GOT3 (cell line): ENCODE measurements at places on chromosomes 11 and 22.

DNA sequence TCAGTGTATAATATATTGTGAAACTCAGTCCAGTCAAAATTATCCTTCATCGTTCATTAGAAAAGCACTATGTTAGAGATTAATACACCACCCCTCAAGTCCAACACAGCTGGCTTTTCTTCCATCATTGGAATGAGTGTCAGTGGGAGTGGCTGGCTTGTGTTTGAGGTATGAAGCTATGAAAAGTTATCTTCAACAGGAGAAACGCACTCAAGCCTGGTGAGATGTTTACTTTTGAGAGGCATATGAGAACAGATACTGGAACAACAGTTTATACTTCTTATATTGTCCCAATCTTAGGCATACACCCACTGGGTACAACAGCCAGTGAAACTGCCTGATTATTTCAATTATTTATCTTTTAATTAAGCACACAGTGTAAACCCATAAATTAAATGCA is 34.3 kb downstream of the PLEKHB1 start:
- DNase-seq = no peak

DNA sequence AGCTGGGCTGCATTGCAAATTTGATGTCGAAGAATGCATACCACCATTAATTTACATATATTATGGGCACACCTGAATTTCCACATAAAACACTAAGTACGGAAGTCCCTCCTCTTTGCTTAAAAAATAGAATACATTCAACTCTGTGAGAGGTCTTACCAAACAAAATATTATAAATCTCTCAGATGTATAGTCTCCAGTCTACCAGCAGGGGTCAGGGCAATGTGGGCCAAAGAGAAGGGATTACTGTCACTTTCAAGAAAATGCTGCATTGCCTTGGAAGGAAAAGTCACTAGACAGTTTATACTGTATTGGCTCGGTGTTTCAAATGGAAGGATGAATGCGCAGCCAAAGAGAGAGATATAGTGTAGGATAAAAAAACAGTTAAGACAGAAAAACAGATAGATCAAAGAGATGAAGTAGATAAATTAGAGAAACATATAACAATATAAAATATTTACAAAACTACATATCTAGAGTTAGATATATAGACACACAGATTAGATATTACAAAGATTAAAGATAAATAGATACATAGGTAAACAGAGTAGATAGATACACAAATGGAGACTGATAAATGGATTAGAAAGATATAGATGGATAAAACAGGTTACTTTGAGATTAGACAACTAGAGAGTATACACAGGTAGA is 20.9 kb downstream of the SERGEF start:
- DNase-seq = no peak

DNA sequence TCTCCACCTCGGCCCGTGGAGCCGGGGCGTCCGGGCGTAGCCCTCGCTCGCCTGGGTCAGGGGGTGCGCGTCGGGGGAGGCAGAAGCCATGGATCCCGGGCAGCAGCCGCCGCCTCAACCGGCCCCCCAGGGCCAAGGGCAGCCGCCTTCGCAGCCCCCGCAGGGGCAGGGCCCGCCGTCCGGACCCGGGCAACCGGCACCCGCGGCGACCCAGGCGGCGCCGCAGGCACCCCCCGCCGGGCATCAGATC is 439 bp downstream of the YAP1 start:
- no peak for DNase-seq

DNA sequence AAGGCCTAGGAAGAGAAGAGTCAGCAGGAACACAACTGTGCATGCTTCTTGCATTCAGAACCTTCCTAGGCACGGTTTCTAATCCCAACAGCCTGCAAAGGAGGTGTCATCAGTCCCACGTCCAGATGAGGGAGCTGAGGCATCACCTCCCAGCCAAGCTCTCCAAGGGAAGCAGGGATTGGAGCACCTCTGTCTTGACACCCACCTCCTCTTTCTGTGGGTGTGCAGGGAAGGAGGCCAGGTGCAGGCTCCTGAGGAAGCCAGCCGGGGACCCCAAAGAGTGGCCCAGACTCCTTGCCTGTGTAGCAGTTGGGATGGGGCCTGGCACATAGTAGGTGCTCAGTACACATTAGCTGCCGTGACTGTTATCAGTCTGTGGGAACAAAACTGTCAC is 2.0 kb downstream of the PNPLA5 start:
- DNase-seq = no peak

DNA sequence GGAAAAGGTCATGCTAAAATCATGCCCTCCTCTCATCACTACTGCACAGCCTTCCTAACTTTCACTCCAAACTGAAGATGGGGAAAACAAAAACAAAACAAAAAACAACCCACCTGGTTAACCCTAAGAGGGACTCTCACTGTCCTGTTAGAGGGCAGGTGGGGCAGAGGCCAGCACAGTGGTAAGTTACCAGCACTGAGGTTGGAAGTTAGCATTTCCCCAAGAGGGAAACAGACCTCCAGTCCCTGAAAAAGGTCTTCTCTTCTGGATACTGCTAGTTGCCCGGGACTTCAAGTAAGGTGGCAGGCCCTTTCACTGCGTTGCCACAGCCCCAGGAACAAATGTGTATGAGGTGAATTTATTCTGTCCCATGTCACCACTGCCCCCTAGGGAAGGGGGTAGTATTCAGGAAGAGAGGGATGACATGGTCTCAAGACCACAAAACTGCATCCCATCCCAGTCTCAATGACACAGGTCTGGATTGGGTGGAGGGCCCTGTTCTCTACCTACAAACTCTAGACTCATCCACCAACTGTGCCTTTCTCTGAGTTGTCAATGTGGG is 792 bp upstream of the ADAMTS8 start:
- DNase-seq = no peak

- DNase-seq = no peak
Measured at GRCh38 chr11:10255388-10256125, 38.5 kb downstream of the SBF2 start.

DNA sequence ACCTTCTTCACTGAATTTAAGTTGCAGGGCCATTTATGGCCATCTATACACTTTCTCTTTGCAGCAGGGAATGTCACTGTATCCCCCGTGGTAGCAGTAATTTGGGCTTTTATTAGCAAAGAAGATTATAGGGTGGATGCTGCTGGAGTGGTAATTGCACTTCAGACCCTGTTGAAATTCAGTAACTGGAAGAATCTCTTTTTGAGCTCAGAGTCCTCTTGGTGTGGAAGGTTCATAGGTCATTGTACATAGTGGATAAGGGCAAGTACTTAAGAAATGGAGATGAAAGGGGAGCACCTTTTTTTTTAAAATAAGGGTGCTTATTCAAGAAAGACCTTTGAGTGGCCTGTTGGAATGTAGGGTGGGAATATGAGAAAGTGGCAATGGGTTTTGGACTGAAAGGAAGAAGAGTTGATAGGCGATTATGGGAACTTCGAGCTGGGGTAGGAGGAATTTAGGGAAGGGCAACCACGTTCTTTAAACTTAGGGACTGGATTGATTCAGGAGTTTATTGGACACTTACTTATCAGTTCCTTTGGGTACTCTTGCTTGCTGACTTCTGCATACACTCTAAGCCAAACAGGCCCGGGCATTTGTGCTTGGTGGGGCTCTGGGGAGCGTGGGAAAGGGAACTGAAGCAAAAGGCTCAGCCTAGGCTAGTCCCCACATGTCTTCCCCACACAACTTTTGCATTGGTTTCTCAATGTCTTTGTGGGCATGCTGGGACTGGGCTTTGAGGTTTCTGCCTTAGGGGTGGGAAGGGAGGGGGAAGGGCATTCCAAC is 26.5 kb downstream of the CTNND1 start:
- DNase-seq = no peak

- DNase-seq = no peak
Measured at GRCh38 chr11:42972741-42973140, 339.1 kb upstream of the API5 start.

DNA sequence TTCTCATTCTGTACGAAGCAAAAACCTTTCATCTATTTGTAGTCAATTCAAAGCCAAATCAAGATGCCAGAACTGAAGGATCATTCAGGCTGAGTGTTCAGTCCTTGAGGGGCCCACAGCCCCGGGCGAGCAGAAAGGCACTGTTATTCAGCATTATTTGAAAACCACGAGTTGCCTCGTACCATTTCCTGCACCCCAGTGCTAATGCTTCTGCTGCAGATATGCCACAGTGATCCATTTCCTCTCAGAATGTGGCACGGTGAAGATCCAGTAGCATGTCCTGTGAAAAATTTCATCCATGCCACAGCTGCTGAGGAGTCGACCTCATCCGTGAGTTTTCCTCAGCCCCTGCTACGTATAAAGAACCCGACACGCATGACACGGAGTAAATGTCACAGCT is 85.4 kb downstream of the OSBP2 start:
- DNase-seq = no peak

GRCh38 chr11:93072229-93072914 is 102.9 kb downstream of the MTNR1B start:
- no peak for DNase-seq

DNA sequence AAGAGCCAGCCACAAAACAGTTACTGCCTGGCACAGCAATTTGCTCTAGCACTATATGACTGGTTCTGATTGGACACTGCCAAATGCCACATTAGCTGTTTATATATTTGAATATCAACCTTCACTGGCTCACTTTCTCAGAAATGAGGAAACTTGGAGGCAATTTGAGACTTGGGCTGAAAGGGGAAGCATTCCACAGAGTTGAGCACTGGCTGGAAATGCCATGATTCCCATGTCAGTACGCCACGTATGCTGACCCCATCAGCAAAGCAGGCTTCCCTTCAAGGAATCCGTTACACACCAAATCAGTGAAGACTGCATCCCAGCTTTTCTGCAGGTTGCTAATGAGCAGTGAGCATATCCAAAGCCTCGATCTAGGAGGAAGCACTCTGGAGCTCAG is 34.7 kb downstream of the GALNT18 start:
- no peak for DNase-seq

DNA sequence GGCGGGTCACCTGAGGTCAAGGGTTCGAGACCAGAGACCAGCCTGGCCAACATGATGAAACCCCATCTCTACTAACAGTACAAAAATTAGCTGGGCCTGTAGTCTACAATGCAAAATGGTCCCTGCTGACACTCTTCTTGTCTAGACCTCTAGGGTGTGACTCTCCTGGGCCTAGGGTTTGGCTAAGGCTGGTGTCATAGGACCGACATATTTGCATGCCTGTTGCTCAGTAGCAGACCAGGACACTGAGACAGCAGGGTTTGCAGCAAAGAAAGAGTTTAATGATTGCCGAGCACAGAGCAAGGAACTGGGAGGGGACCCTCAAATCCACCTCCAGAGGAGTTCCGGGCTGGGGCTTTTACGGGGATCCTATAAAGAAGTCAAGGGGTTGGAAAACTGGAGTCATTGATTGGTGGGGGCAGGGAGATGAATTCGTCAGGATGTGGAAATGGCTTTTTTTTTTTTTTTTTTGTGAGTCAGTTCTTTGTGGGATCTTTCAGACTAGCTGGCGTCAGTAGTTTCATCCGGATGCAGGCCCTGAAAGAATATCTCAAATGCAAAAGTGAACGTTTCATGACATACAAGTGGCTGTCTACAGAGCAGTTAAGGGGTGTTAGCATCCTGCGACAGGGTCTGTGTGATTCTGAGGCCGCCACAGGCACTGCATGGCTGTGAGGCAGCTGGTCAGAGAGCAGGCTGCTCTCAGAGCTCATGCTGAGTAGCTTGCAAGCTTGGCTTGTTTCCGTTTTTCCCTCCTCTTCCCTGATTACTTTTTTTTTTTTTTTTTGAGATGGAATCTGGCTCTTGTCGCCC is 27.2 kb upstream of the A4GALT start:
- DNase-seq = no peak

GRCh38 chr11:110951037-110951949 is 239.1 kb upstream of the ARHGAP20 start:
- DNase-seq = no peak

- DNase-seq = no peak
Measured at GRCh38 chr11:61803889-61804647, 11.4 kb downstream of the FEN1 start.

GRCh38 chr22:37672206-37672919 is 3.1 kb upstream of the LGALS1 start:
- DNase-seq = no peak

DNA sequence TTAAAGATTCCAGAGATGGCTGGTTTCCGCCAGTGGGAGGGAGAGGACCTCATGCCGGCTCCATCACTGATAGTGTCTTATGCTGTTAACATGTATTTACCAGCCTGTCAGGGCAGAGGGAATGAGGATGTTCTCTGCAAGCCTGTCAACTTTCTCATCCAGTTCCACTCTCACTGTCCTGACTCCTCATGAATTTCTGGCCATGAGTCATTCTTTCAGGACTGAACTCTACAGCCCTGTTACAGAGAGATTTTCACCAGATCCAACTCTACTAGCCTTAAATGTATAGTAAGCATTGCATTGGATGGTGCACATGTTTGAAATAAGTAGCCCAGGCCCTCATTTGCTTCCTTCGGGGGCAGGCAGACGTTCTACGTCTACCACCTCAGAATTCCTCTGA is 387.7 kb downstream of the TMEM135 start:
- DNase-seq = no peak

- DNase-seq = no peak
Measured at GRCh38 chr22:30869667-30870395, 98.7 kb downstream of the MORC2 start.

DNA sequence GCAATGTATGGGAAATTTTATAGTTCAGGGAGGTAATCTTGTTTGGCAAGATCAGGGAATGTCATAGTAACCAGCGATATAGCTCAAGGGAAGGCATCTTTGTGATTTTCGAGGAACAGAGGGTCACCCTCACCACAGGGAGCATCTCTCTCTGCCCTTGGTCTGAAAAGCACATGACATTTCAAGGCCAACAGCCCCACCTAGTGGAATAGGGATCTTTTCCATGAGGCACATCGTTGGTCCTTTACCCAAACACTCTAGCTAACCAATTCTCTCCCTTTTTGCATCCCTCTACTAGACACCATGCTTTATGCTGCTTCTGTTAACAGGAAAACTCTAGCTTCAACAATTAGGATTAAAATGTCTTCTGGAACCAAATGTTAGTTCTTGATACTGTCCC is 179.0 kb downstream of the GRM5 start:
- no peak for DNase-seq
